Femur (tissue), 1 donor: ENCODE measurements at places on chromosomes 12 and 14.

DNA sequence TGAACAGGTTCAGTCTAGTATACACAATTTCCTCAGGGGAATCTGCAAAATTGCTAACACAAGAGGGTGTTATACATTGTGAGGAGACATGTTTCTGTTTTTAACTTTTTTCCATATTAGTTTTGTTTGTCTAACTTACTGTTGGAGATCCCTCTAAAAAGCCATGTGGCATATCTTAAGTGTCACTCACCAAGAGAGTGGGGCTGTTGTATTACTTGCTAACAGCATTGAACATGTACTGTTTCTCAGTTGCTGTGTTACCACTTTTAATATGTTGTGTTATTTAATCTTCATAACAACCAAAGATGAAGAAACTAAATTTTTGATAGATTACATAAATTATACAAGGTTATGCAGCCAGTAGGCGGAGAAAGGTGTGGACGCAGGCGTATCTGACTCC lies 154.3 kb upstream of the NPAS3 start:
- no peak for DNase-seq

GRCh38 chr14:102819176-102819628 lies 42.0 kb downstream of the TRAF3 start:
- no peak for DNase-seq

DNA sequence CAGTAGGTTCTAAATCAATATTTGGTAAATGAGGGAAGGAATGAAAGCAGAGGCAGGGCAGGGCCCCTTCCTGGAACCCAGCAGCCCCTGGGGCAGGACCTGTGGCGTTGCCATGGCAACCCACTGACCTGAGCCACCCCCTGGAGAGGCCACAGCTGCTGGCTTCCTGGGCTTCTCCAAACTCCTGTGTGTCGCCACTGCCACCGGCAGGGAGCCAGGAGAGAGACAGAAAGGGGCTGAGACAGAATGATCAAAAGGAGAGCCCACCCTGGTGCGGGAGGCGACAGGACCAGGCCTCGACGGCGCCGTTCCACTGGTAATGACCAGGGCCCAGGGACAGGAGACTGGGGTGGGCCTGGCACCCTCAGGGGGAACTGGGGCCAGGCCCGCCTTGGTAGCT lies 18.2 kb downstream of the RFX4 start:
- no peak for DNase-seq

GRCh38 chr14:75831455-75831854 lies 150.3 kb downstream of the TGFB3 start:
- DNase-seq = peak; percentile 75

- DNase-seq = no peak
Observed at GRCh38 chr12:38886064-38886463, 19.3 kb downstream of the CPNE8 start.

GRCh38 chr14:44763356-44763755 lies 198.4 kb downstream of the KLHL28 start:
- no peak for DNase-seq

- no peak for DNase-seq
Observed at GRCh38 chr12:292186-292585, 29.6 kb upstream of the SLC6A13 start.

GRCh38 chr12:105946493-105946901 lies 192.3 kb downstream of the NUAK1 start:
- DNase-seq = no peak

- DNase-seq = no peak
Observed at GRCh38 chr12:3186546-3187215, 109.5 kb downstream of the TSPAN9 start.

- no peak for DNase-seq
Observed at GRCh38 chr12:115437061-115437567, 753.1 kb upstream of the TBX3 start.

GRCh38 chr14:51525739-51526138 lies 126.0 kb upstream of the FRMD6 start:
- DNase-seq = no peak

GRCh38 chr12:113369391-113369985 lies 11.1 kb downstream of the PLBD2 start:
- DNase-seq = no peak

- no peak for DNase-seq
Observed at GRCh38 chr12:49843876-49844437, 1.1 kb upstream of the BCDIN3D start.

DNA sequence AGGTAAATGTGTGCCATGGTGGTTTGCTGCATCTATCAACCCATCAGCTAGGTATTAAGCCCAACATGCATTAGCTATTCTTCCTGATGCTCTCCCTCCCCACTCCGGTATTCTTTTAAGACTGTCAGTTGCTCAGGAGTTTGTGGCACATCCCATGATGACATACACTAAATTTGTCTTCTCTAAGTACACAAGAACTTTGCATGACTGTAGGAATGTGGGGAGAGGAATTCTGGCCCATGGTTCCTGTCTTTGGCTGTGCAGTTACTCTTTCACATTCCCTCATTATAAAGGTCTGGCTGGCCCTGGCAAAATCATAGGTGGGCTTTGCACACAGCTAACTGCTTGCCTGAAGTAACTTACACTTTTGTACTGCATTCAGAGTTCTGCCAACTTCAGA lies 30.3 kb downstream of the HMGA2 start:
- no peak for DNase-seq

- DNase-seq = no peak
Observed at GRCh38 chr12:115094163-115094816, 410.3 kb upstream of the TBX3 start.

DNA sequence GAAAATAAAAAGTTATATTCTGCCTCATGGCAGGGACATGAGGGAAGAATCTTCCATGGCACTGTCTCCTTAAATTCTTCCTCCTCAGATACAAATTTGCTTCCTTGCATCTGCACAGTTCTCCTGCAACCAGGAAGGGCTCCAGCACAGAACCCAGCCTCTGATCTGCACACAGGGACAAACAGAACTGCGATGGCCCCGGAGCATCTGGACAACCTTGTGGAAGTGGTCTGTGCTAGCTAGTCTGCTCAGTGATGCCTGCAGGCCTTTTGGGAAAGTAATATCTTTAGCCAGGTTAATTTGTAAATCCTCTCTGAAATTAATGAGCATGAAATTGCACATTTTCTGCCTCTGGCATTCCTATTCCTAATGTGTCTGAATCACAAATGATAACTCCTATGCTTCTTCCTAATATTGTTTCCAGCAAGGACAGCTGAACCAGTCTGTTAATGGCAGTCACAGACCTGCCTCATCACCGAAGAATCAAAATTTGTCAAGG lies 74.8 kb downstream of the GRIP1 start:
- DNase-seq = no peak

DNA sequence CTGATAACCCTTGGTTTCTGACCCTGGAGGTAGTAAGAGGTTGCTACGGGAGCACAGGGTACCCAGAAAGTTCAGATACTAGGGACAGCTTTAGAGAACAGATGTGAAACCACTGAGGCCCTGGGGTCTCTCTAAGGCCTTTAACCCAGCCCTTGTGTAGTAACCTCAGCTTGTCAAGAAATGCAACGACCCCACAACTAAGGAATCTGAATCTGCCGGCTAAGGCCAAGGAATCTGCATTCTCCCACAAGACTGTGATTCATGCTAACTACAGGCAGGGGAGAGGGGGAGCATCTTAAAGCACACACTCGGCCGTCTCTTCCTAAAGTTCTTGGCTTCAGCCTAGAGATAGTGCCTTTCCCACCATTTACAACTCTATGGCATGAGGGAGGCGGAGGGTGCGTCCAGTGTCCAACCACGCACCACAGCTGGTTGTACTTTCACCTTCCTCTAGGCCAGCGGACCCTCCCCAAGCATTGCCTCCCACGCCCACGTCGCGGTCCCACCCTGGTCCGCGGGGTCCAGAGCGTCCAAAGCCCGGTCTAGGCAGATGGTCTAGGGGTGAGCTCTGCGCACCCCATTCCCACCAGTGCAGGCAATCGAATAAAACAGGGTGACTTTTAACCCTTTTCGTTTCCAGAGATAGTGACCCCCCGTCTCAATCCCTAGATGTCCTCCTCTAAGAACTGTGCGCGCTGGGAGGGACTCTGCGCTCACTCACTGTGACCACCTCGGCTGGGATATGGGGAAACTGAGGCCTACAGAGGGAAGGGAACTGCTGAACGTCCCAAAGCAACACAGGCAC lies 735 bp upstream of the VASH1 start:
- DNase-seq = peak; percentile 20

DNA sequence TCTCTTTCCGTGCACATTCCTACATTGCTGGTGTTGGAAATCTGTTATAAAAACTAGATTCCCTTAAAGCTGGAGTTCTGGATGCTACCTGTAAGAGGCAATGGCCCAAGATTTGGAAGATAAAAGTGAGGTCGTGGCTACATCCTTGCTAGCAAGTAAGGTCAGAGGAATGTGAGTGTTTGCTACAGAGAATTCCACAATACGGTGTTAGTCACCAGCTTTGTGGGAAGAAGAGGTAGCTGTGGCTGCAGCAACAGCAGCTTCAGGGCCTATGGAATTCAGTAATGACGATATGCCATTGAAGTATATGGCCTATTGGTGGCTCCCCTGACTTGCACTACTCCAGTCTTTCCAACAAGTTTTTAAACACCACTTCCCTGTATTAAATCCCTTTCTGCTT lies 227.7 kb upstream of the TMEM260 start:
- no peak for DNase-seq

GRCh38 chr12:10372559-10372958 lies 17.3 kb downstream of the KLRK1 start:
- no peak for DNase-seq

GRCh38 chr14:87643005-87643404 lies 350.0 kb downstream of the GALC start:
- no peak for DNase-seq

- DNase-seq = no peak
Observed at GRCh38 chr12:23168459-23168858, 543.5 kb downstream of the ETNK1 start.

DNA sequence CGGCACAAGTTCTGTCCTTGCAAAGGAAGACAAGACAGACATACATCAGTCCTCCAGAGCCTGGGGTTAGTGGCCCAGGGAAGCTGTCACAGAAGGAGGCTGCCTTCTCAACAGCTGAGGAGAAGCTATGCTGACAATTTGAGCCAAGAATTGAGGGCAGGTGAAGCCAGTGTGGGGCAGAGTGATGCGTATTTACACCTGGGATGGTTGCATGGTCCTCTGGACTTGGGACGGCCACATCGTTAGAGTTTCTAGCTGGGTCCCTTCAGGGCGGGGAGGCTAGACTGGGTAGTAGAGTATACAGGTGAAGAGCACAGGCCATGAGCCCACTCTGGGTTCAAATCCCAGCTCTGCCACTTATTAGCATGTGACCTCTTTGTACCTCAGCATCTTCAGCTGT lies 16.5 kb downstream of the KRT85 start:
- peak; percentile 4 for DNase-seq

DNA sequence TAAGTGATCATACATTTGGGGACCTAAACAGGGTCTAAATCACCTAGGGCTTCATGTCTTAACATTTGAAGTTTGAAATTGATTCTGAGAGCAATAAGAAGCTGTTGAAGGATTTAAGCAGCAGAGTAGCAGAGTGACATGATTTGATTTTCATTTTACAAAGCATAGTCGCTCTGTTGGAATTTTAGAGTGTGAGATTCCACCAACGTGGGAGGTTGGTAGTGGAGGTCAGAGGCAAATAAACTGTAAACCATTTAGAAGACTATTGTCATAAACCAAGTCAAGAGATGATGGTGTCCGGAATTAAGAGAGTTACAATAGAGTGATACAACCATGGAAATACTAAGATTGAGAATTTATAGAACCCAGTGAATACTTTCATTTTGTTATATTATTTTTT lies 52.7 kb upstream of the ZDHHC17 start:
- no peak for DNase-seq

DNA sequence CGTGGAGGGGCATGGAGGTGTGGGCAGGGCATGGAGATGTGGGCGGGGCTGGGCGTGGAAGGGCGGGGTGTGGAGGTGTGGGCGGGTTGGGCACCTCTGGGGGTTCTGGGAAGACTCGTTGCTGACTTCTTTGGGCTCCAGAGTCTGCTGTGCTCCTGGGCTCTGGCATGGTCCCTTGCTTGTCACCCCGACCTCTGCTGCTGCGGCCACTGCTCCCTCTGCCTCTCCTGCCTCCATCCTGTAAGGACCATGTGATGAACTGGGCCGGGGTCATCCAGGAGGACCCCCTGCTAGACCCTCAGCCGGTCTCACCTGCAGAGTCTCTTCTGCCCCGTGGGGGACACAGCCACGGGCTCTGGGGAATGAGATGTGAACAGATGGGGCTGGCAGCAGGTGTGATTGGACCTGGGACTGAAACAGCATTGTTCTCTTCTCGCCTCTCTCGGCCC lies 15.3 kb downstream of the NOC4L start:
- no peak for DNase-seq

DNA sequence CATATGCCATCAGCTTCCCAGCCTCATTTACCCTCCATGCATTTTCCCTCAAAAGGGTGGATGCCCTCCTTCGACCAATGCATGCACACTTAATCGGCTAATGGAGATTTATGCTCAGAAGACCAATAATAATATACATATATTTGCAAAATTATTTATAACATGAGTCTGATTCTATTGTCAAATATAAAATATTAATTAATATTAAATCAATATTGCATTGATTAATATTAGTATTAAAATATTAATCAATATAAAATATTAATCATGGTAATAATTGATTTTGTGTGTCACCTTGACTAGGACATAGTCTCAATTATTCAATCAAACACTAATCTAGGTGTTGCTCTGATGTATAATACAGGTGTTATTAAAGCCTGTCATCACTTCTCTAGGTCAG lies 1282.5 kb downstream of the TMEM121 start:
- no peak for DNase-seq

DNA sequence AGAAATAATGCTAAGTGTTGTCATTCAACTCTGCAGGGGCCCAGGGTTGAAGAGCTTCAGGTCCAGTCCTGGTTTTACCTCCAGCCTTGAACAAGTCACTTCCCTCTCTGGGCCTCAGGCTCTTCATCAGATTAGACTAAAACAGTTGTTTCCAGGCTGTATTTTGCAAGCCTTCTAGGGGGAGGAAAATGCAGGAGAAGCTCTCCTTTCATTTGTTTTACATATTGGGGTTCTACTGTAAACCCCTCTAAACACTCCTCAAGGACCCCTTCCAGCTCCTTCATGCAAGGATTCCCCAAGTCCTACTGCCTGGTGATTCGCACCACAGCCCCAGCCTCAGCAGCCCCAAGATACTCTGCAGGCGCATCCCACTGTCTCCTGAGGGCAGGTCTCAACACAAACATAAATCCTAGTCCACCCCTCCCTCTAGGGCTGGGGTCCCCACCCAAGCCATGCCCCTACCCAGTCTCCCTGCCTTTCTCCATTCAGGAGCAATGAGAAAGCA lies 2.7 kb downstream of the SDR9C7 start:
- no peak for DNase-seq

DNA sequence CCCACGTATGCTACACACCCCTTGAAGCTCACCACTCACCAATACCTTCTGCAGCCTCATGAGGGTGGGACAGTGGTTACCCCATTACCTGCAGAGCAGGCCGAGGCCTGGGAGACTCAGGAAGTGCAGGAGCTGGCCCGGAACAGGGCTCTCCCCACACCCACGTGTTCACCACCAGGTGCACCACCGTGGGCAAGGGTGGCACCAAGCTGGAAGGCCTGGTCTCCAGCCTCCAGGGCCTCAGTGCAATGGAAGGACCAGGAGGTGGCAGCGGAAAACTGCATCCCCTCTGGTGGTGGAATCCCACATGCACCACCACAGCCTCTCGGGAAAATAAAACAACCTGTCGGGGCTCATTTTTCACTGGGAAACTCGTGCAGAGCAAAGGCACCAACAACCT lies 36.4 kb downstream of the ITPK1 start:
- DNase-seq = no peak
